SHP77 (cell line): ENCODE measurements at places on chromosomes 2 and 18.

- DNase-seq = no peak
These were observed 79.7 kb downstream of the EDAR start for GRCh38 chr2:108909275-108909823.

DNA sequence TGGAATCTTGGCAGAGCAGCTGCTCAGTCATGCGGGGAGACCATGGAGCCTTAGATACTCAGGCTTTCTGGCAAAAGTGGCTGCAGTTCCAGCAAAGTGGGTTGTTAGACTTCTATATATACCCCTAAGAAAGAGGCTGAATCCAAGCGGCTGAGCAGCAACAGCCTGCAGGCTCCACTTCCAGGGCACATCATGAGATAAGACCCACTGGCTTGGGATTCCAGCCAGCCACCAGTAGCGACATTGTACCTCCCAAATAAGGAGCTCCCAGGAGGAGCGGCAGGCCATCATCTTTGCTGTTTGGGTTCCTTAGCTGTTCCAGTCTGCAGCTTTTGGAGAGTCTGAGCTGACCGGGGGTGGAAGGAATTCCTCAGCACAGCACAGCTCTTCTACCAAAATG, 150.3 kb upstream of the ST6GAL2 start:
- DNase-seq = no peak

GRCh38 chr18:903701-904100, 970 bp upstream of the ADCYAP1 start:
- DNase-seq = peak; percentile 22

DNA sequence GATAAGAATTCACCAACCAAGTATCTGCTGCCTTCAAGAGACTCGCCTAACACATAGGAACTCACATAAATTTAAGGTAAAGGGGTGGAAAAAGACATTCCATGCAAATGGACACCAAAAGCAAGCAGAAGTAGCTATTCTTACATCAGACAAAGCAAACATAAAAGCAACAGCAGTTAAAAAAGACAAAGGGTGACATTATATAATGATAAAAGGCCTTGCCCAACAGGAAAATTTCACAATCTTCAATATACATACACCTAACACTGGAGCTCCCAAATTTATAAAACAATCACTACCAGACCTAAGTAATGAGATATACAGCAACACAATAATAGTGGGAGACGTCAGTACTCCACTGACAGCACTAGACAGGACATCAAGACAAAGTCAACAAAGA, 41.4 kb downstream of the NEMP2 start:
- DNase-seq = no peak

GRCh38 chr18:77218642-77219041, 31.0 kb upstream of the GALR1 start:
- DNase-seq = no peak

DNA sequence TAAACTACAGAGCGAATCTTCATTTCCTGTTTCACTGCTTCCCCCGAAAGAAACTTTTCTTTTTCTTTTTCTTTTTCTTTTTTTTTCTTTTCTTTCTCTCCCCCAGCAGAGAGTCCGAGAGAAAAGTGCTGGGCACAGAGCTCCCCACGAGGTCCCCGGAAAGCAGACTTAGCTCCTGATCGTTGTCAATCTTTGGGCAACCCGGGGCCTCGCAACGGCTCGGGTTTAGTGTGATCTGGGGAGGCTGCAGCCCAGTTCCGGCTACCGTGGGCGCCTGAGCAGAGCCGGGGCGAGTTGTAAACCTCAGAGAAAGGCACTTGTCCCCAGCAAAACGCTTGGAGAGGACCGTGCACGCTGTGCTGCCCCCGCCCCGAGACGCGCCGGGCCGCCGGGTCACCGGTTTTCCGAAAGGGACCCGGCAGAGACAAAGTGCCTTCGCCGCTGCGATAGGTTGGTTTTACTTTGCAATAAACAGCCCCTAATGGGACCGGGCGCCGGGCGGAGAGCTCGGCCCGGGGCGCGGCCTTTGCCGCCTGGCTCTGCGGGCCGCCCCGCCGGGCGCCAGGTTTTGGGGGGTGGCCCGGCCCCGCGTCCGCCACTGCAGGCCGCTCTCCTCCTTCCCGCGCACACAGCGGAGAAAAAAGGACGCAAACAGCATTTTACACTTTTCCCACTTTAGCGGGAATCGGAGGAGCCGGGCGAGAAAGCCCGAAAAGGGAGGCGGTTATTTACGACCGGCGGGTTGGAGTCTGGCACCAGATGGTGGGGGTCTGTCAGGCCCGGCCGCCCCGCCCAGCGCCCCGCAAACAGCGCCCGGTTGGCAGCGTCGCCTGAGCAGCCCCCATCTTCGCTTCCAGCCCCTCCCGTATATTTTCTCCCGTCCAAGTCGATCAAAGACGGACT, 136.0 kb downstream of the INSIG2 start:
- no peak for DNase-seq

DNA sequence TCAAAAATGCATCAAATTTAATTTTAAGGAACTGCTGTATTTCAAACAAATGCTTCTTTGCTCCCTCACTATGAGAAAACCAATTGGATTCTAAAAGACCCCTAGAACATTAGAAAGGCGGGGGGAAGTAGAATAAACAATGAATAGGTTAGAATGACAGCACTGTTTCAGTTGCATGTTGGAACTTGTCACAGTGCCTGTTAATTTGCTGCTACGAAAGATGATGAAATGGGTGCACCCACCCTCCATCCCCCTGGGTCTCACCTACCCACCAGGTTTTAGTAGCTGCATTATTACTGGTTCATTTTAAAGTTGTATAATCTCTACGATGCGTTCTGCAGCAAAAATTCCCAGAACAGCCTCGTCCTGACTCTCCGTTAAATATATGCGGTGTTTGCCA, 193.0 kb upstream of the COPS8 start:
- no peak for DNase-seq

DNA sequence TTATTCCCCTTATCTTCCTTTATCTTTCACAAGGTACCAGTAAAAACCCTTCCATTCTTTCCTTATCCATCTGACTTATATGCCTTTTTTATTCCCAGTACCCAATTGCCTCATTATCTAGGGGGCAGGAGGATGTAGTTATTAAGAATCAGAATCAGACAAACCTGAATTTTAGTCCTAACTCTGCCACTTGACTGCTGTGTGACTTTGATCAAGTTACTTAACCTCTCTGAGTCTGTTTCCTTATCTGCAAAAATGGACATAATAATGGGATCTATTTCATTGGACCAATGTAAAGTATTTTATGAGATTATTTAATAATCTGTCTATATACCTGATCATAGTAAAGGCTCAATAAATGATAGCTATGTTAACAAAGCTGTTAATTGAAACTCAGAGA, 59.6 kb upstream of the SIX3 start:
- no peak for DNase-seq

DNA sequence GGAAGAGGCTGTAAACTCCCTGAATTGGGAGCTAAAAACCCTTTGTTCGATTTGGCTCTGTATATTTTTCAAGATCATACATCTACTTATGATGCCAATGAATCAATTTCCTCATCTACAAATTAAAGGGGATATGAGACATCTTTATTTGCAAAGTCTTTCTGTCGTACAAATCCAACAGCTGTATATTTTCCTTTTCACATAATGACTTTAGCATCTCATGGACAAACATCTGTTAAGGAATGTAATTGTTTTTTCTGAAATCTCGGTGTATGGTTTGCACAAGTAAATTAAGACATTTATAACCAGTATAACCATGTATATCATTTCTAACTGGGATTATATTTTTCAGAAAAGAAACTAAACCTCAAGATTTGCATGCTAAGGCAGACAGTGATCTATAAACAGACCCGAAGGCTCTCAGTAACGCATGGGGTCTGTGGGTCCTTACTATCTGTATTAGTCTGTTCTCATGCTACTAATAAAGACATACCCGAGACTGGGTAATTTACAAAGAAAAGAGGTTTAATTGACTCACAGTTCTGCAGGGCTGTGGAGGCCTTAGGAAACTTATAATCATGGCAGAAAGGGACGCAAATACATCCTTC, 130.8 kb downstream of the SLC8A1 start:
- DNase-seq = no peak

DNA sequence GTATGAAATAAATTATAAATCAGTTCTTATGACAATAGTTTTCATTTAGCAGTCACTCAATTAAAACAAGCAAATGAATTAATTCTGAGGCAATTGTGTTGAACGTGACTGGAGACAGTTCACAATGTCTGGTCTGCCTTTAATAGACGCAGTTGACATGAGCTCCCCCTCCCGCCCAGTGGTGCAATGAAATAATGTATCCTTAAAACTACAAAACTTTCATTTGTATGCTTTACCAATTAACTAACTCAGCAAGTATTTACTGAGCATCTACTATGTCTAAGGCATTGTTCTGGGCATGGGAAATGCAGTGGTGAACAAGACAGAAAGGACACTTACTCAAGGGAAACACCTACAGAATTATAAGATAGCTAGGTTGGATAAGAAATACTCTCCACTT, 3.5 kb upstream of the DSC2 start:
- DNase-seq = no peak

DNA sequence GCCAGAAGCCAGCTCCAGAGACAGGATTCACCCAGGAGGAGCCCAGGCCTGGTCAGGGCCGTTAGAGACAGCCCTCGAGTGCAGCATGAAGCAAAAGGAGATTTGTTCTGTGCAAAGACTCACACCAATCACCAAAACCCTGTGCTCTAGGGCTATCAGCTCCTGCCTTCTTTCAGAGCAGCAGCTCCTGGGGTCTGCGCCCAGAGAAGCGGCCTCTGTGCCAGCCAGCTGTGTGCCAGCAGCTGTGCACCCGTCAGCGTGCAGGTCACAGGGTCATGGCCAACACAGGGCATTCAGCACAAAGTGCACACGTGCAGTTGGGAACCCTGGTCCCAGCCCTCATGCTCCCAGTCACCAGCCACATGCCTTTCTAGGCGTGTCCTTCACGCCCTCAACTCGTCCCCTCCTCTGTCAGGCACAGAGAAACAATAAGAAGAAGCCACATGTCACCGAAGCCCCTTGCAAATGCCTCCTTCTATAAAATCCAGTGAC, 49.3 kb downstream of the ZNF516 start:
- no peak for DNase-seq

DNA sequence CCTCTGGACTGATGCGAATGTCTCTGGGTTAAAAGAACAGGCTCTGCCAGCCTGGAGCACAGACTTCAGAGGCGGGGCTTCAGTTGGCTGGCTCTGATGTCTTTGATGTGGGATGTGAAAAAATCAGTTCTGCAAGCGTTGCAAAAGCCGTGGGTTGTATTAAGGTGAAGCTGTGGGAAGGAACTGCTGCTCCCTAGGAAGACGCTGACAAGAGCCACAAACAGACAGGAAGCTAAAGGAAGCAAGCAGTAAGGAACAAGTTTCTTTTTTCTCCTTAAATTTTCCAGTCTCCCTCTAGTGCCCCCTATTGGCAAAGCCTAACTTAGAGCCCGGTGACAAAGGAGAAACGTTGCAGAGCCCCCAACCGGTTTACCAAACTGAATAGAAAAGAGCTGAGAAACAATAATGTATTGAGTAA, 239.0 kb downstream of the CCDC178 start:
- no peak for DNase-seq

- DNase-seq = no peak
These were observed 124.4 kb downstream of the ARL4C start for GRCh38 chr2:234372506-234372905.

GRCh38 chr2:65373365-65373918, 59.0 kb downstream of the SPRED2 start:
- no peak for DNase-seq

GRCh38 chr2:61558160-61558559, 20.0 kb upstream of the XPO1 start:
- no peak for DNase-seq

- DNase-seq = no peak
These were observed 364.1 kb downstream of the SS18 start for GRCh38 chr18:25726298-25726697.

DNA sequence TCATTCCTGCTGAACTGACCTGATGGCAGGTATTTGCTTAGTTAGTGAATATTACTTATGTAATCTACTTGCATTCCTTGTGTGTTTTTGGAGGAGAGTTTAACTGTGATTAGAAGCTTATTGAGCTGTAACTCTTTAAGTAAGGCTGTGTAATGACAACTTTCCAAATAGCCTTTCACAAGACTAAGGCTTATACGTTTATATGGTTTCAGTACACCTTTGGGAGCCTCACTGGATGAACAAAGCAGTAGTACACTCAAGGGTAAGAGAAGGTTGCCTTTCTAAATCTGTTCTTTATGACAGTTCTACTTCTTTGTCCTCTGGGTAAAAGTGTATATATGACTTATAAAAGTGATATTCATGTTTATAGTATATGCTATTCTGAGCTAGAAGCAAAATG, 4.3 kb downstream of the ITPRID2 start:
- no peak for DNase-seq

- no peak for DNase-seq
These were observed 233.7 kb downstream of the METTL4 start for GRCh38 chr18:2337552-2338141.

- no peak for DNase-seq
These were observed 22.2 kb downstream of the BIN1 start for GRCh38 chr2:127084611-127085316.

DNA sequence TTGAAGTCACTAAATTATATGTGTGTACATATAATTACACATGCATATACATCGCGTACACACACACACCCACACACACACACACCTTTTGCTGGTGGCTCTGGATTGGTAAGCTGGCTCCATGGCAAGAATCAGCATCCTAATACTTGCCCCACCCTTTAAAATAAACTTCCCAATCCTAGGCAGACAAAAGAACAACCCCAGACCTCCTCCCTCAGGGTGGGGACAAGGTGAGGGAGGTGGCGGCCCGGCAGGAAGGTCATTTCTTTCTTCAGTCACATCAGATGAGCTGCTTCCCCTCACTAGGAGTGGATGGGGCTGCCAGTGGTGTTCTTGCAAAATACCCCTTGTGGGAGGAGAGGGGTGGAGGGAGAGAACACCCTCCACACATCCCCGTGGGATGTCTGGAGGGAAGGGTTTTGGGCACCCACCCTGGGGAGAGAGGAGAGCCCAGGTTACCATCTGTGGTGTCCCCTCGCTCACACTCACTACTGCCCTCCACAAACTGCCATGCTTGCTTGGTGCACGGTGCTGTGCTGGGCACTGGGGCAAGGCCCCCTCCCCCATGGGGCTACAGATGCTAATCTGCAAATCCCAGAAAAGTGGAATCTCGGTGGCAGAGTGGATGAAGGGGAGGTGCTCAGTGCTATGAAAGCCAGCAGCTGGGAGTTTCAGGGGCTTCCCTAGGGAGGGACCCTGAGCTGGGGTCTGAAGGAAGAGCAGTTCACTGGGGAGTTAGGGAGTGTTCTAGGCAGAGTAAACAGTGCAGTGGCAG, 64.0 kb downstream of the ODC1 start:
- no peak for DNase-seq

DNA sequence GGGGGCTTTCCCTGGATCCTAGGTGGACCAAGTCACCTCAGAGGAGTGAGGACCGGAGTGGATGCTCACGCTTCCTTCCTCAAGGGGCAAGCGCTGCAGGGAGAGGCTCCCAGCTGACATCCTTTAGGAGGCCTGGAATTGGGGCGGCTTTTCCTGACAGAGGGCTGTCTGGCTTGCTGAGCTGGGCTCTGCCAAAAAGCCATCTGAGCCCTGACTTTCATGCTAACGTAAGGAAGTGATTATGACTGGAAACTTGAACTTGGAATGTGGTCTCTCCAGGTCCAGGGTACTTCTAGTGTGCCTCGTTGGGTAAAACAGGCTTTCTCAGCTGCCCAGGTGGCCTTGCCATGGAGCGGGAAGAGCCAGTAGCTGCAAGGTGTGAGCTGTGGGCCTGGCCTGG, 268.3 kb upstream of the SPRED2 start:
- no peak for DNase-seq
